ENCODE measurements at places on chromosomes 4 and X.
A peak's percentile ranks its signal among the peaks of the same experiment; 100 is the strongest.

DNA sequence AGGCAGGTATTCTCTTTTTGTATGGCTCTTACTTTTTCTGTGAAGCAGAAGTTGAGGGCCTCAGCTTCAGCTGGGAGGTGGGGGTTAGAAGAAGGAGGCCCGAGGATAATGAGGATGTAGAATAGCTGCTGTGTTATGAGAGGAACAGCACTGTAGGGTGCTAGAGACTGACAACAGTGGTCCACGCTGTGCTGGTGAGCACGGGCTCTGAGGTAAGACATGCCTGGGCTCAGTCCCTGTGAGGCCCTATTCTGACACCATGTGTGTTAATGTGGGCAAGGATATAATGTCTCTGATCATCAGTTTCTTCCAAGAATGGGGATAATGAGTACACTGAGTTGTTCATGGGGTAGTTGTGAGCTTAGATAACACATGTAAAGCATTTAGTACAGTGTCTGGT is 55.3 kb upstream of the SFRP2 start:
- no peak for DNase-seq

GRCh38 chrX:69179380-69179911 is 14.2 kb upstream of the PJA1 start:
- peak; percentile 18 for DNase-seq

DNA sequence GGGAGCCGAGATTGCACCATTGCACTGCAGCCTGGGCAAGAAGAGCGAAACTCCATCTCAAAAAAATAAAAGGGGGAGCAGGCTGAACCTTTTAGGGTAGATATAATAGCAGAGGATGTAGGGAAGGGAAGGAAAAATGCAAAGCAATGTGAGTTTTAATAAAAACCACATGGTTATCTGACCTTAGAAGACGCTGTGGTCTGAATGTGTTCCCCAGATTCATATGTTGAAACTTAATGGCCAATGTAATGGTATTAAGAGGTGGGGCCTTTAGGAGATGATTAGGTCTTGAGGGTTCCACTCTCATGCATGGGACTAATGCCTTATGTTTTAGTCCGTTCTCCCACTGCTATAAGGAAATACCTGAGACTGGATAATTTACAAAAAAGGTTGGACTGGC is 114.1 kb upstream of the STX18 start:
- DNase-seq = no peak

- DNase-seq = no peak
Measured at GRCh38 chr4:161583549-161583948, 580.3 kb downstream of the FSTL5 start.

GRCh38 chr4:85426366-85426765 is 48.6 kb upstream of the ARHGAP24 start:
- no peak for DNase-seq

DNA sequence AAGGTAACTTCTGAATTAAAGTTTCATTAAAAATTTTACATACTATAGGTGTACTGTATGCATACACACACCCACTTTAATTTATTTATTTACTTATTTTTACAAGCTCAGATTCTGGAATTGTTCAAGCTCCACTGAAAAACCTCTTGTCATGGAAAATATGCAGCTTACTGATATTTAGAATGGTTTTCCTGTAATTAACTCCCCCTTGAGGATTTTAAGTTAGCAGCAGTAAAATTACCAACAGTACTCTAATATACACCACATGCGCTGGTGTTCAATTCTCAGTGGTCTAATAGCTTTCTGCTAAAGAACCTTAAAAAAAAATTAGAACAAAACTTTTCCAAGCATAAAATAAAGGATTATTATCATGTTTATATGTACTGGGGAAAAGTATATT is 12.0 kb downstream of the MAB21L2 start:
- no peak for DNase-seq
